ENCODE measurements at places on chromosomes 5 and 9.

GRCh38 chr5:33316773-33317172, 124.0 kb upstream of the TARS1 start:
- no peak for DNase-seq

GRCh38 chr9:108386859-108387384, 468.9 kb downstream of the ACTL7B start:
- DNase-seq = no peak

DNA sequence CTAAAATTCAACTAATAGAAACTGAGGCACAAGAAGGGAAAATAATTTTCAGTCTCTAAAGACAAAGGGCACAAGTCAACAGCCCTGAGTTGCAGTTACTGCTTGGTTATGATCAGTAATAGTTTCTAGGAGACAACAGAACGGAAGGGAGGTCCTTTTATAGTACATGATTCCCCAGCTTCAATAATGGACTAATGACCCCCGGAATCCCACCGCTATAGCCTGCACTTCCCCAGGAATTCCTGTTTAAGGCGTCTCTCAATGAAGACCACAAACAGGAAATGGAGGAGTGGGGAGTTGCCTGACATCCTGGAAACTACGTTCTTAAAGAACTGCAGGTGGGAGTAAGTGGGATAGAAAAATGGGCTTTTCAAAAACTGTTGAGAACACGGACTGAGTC, 60.6 kb downstream of the DIAPH1 start:
- DNase-seq = no peak

DNA sequence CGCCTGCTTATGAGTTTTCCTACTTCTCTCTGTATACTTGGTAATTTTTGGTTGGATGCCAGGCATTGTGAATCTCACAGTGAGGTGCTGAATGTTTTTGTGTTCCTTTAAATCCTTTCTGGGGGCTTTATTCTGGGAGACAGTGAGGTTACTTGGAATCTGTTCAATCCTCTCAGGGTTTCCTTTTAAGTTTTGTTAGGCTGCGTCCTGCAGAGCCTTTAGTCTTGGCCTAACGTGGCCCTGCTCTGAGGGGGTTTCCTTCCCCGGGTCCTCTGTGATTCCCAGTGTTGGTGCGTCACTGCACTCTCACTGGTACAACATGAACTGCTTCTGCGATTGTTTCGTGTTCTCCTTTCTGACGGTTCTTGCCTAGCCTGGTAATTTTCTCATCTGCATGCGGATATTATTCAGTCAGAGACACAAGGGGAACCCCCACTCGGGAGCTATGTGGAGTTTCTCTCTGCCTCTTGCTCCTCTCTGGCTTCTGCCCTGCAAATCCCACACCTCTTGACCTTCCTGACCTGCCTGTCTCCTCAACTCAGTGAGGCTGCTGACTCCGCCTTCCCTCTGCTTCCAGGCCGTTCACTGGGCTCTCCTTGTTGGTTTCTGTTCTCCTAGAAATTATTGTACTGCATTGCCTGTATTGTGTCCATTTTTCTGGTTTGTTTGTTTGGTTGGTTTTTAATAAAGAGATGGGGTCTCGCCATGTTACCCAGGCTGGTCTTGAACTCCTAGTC, 128.1 kb downstream of the DAB2IP start:
- no peak for DNase-seq

- DNase-seq = no peak
Observed at GRCh38 chr5:68848091-68848490, 245.7 kb upstream of the SLC30A5 start.

DNA sequence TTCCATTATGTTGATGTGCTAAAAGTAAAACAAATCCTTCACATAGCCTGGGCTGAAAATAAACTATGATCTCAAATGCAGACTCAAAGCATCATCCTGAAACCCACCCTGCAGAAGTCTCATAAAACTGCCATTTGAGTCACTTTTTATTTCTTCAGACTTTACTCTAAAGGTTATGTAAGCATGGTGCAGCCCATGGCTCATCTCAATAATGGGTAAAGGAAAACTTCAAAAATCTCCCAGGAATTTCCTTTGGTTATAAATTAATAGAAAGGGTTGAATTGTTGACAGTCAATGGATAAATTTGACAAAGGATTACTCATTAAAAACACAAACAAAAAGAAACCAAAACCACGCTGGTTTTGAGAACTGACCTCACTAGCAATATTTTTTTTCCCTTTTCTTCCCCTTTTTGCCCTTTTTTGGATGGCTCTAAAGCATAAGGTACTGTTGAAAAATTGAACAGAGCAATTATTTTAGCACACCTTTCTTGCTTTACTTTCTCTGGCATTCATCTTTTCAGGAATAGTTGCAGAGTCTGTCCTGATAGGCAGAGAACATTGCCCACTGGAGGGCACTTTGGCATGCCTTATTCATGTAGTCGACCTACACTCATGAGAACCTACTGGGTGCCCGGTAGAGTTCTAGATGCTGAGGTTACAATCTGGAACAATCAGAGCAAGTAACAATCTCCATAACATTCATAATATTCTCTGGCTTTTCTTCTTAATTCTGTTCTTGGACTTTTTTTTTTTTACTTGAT, 191.4 kb downstream of the TMEM167A start:
- peak; percentile 20 for DNase-seq

DNA sequence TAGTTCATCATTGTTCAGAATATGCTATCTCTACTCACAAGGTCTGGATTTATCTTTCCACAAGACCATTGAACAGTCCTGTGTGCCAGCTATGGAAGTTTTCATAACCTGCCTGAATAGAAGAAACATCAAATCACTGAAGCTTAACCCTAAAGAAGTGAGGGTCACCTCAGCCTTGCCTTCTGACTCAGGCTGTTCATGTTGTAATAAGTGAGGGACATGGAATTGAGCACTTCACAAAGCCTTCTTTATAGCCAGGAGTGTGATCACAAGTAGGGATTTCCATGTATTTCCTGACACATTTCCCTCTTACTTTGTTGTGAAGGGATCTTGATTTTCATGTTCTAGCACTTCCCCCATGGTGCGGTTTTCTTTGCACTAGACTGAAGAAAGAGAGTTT, 577.5 kb upstream of the WWC1 start:
- no peak for DNase-seq

DNA sequence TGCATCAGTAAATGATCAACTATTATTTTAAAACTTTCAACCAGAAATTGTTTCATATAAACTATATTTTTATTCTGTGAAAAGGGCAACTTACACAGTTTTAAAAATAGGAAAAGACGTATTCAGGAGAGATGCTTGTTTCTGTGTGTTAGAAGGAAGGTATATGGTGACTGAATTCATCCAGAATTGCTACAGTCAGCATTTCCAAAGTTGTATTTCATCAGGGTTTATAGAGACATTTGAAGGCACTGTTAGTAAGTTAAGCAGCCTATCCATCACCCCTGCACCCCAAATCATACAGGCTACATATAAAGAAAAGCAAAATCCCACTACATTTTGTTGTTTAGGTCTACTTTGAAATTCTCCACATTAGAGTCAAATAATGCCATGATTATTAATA, 716.0 kb downstream of the KCTD16 start:
- DNase-seq = no peak

DNA sequence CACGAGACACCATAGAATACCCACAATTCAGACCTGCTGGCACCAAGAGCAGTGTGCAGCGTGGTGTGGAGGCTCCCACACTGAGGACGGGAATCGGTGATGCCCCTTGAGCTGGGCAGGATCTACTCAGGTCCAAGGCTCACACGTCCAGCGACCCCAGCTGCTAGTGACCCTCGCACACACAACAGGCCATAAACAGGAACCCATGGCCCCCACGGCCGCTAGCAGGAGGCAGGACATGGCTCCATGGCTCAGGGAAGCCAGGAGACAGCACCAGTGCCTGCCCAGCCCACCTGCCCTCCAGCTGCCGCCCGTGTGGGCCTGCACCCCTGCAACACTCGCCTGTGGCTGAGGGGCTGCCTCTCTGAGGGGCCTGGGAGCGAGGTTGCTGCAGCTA, 43.4 kb upstream of the SLC9A3 start:
- DNase-seq = no peak

DNA sequence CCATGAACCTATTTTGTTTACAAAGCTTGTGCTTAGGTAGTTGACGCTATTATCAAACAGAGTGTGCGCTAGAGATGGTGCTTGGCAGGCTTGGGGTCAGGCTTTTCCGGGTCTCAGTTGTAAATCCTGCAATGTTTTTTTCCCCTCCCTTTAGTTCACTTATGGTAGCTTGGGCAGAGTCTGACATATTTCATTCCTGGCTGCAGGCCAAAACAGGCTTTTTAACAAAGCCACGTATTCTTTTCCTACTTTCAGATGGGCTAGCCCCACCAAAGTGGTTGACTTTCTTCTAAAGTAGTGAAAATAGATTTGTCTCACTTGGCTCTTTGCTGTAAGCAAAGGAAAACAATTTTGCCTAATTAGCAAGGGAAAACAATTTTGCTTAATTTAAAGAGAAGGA, 58.0 kb upstream of the FBN2 start:
- no peak for DNase-seq

DNA sequence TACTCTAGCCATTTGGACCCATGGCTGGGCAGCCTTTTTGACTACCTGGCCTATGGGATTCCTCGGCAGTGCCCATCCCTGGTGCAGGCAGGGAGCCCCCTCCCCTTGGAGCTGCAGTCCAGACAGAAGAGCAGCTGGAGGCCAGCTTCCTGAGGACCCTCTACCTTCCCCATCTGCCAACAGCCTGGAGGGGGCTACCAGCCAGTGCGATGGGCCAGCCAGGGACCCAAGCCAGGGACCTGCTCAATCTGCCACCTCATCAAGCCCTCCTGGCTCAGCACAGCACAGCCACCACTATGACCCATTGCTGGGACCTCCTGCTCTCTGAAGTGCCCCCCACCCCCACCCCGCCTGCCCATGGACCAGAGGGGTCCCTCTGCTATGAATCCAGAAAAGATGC, 22.6 kb upstream of the TDRD7 start:
- DNase-seq = no peak

DNA sequence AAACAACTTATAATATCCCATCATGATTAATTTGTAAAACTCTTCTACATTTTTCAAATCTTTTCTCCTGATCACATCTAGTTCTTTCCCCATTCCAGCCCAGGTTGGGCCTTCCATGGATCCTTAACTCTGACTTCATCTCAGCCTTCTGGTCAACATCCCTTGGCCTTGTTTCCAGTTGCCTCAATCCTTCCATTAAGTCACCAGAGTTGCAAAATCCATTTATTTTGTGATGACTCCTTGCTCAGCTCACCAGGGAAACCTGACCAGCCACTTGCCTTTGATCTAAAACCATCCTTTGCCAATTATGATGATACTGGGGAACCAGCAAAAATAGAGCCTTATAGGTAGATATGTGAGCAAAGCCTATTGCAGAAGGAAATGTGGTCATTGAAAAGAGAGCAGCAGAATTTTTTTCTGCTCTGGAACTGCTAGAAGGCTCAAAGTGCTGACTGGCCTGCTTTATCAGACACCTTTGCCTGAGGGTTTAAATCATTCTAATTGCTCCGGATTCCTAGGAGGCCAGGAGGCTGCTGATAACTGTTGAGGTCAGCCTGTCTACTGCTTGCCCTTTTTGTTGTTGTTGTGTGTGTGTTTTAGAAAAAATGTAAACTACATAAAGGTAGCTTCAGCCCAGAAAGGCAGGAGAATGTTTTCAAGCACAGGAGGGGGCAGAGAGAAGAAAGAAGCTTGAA, 512.2 kb upstream of the GRIA1 start:
- no peak for DNase-seq

- no peak for DNase-seq
Observed at GRCh38 chr9:114086009-114086408, 7.9 kb upstream of the AMBP start.

GRCh38 chr9:71854811-71855210, 56.2 kb downstream of the ABHD17B start:
- no peak for DNase-seq

DNA sequence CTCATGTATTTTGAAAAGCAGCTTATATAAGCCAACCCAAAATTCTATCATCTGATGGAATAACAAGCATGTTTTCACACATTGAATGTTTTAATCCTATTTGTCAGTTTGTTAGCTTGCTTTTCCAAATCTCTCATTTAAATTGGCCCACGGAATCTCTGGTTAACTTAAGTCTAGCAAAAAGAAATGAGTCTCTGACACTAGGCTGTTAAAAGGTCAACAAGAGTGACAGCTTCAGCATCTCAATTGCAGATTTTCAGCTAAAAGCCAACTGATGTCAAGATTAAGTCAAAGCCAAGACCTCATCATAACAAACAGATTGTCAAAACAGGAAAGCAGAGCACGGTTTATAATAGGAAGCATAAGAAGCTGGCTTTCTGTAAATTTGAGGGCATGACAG, 49.4 kb upstream of the CDH9 start:
- DNase-seq = no peak

DNA sequence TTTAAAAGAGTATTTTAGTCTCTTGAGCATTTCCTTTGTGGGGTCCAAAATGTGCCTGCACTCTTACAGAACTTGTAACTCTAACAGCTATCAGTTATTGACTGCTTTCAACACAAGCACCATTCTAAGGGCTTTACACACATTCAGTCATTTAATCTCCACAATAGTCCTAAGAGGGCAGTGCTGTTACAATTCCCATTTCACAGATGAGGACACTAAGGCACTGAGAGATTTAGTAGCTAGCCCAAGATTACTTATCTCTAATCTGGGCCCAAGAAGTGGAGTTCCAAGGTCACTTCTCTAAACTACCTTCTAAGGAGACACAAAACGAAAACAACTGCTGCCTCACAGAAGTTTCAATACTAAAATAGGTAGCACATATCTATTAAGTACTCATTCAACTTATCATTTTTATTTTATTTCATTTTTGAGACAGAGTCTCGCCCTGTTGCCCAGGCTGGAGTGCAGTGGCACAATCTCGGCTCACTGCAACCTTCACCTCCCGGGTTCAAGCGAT, 275.2 kb downstream of the CWC27 start:
- DNase-seq = no peak

DNA sequence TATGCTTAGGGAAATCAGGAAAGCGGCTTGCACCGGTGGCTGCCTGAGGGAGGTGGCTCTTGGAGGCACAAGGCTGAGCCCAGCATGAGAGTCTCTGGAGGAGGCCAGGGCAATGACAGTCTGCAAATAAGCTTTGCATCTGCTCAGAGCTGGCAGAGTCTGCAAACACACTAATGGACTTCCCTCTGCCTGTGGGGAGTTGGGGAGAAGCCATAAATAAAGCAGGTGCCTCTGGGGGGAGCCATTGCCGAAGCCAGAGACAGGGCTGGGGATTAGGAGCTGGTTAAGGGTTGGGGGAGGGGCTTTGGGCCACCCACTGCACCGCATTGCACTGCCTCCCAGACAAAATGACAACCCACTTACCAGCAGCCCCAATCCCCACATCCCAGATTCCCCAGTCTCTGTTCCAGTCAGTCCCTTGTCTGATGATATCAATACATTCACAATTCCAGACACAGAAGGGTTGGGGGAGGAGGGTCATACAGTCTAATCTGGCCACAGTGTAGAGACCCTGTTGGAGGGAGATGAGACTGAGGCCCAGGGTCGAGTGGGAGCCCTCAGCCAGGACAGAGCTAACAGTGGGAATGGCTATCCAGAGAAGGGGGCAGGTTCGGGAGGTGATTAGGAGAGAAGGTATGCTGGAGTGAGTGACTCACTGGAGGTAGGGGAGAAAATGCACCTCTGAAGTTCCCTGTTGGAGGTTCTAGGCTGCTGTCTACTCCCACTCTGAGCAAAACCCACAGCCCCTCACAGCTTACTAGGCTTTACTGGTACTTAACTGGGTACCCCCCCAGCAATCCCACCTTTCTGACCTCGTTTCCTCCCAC, 53.7 kb downstream of the PAX5 start:
- DNase-seq = no peak
